Muscle of leg (tissue), 16 donors: ENCODE measurements at places on chromosomes 3 and 15. TPM values are rescaled to one million over a fixed set of nuclear protein-coding genes. Genes with fewer than 3 reads are reported as not detected.

Gene CIB2
- total RNA-seq: 15.5 TPM

Gene PYGO1
- total RNA-seq: 15.6 TPM

Gene ZIC1
- total RNA-seq: 11.8 TPM

Gene ECE2
- total RNA-seq: not detected

Gene EOMES
- total RNA-seq: 0.18 TPM

- DNase-seq: no peak
These were observed 43.1 kb upstream of the TIPARP start for GRCh38 chr3:156631323-156631722.

Gene BUB1B
- total RNA-seq: 11.8 TPM

Gene SOX14
- not detected for total RNA-seq
